A673 (cell line): ENCODE measurements at places on chromosomes 7 and 10. TPM values are rescaled to one million over a fixed set of nuclear protein-coding genes. Genes with fewer than 3 reads are reported as not detected.

- H3K36me3 ChIP-seq, result no peaks in the 10 kb centered on the region
- H3K27me3 ChIP-seq, result no peaks in the 10 kb centered on the region
- DNase-seq, result no peak
- no peak overlapping the region for H3K27ac ChIP-seq
- H3K4me1 ChIP-seq, result no peaks in the 10 kb centered on the region
- no peak overlapping the region for H3K4me3 ChIP-seq
Observed at GRCh38 chr7:144057954-144058353, 9.2 kb downstream of the OR2A5 start.

- no peak overlapping the region for H3K4me3 ChIP-seq
- DNase-seq, result no peak
- H3K27me3 ChIP-seq, result peaks cover 78% of the 10 kb centered on the region
- no peak overlapping the region for H3K27ac ChIP-seq
- H3K36me3 ChIP-seq, result no peaks in the 10 kb centered on the region
- peaks cover 10% of the 10 kb centered on the region for H3K4me1 ChIP-seq
Observed at GRCh38 chr7:42763137-42763551, 148.7 kb downstream of the C7orf25 start.

GRCh38 chr10:121607310-121608055, 9.2 kb upstream of the FGFR2 start:
- no peaks in the 10 kb centered on the region for H3K36me3 ChIP-seq
- H3K27ac ChIP-seq, result no peak overlapping the region
- no peak for DNase-seq
- peaks cover 9% of the 10 kb centered on the region for H3K27me3 ChIP-seq
- no peaks in the 10 kb centered on the region for H3K4me1 ChIP-seq
- no peak overlapping the region for H3K4me3 ChIP-seq

DNA sequence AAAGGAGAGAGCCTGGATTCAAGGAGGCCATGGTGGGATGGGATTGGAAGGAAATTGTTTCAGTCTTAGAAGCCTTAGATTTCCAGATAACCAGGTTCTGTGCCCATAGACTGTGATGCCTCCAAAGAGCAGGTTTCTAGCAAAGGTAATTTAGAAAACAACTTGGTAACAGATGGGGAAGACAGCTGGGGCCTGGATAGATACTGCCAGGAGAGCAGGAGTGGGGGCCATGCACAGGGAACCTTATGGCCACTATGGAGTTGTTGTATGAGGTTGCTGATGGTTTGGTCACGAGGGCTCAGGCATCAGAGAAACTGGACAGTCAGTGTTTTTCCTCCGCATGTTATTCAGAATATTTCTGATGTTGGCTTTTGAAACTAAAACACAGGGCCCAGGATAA, 901.9 kb downstream of the LRMDA start:
- H3K4me3 ChIP-seq, result no peak overlapping the region
- H3K4me1 ChIP-seq, result no peaks in the 10 kb centered on the region
- H3K27ac ChIP-seq, result no peak overlapping the region
- no peak for DNase-seq

- H3K4me3 ChIP-seq, result no peak overlapping the region
- H3K27ac ChIP-seq, result no peak overlapping the region
- H3K27me3 ChIP-seq, result no peaks in the 10 kb centered on the region
- DNase-seq, result no peak
Observed at GRCh38 chr7:77399816-77400215, 16.3 kb downstream of the GSAP start.

GRCh38 chr7:6590645-6591110, 857 bp downstream of the INTS15 start:
- peak overlapping the region; percentile 86 for H3K4me3 ChIP-seq
- H3K27me3 ChIP-seq, result no peaks in the 10 kb centered on the region
- H3K36me3 ChIP-seq, result peaks cover 62% of the 10 kb centered on the region
- no peak for DNase-seq
- peak overlapping the region; percentile 88 for H3K27ac ChIP-seq
- H3K4me1 ChIP-seq, result peaks cover 2% of the 10 kb centered on the region

GRCh38 chr10:44510379-44511115, 125.7 kb upstream of the CXCL12 start:
- no peak for DNase-seq
- no peaks in the 10 kb centered on the region for H3K36me3 ChIP-seq
- H3K27ac ChIP-seq, result no peak overlapping the region
- H3K4me3 ChIP-seq, result no peak overlapping the region

DNA sequence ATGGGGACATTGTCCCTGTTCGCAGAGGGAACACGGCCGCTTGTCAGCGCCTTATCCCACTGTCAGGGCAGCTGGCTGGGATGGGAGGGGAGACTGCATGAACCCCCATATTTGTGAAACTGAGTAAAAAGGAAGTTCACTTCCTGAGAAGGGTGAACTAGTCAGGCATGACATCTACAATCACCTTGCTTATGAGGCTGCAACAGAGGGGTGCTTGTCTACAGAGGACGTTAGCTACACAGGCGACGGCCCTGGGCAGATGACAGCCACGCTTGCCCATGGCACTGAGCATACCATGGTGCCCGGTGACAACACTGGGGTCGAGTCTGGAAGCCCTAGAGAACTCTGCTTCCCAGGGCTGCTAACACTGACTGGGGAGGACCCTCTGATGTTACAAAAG, 46.0 kb upstream of the KDM7A start:
- no peak for DNase-seq
- no peaks in the 10 kb centered on the region for H3K4me1 ChIP-seq
- no peaks in the 10 kb centered on the region for H3K36me3 ChIP-seq
- H3K27me3 ChIP-seq, result no peaks in the 10 kb centered on the region
- H3K27ac ChIP-seq, result no peak overlapping the region

Gene TLL2
- total RNA-seq, result 0.09 and 0.11 TPM in 2 replicates

Gene STAG3
- 1.2 and 2.4 TPM in 2 replicates for total RNA-seq

Gene TCAF1
- total RNA-seq, result 38.6 and 44.5 TPM in 2 replicates

Gene SPDYE6
- total RNA-seq, result not detected in 2 replicates
